ENCODE measurements at places on chromosomes 13 and 19.
A peak's percentile ranks its signal among the peaks of the same experiment; 100 is the strongest.

DNA sequence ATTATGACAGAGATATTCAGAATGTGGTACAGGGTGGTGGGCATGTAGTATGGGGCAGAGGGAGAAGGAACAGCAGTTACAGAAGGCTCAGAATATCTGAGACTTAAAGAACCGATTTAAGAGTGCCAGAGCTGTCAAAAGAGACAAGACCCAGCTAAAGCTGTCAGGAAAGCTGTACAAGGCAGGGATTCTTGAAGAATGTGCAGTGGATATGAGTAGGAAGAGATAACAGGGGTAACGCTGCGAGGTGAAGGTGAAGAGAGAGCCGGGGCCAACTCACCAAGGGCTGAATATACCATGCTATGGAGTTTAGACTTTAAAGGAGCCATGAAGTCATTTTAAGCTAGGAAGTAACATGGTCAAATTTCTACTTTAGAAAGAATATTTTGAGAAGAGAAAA is 381.0 kb downstream of the DIAPH3 start:
- DNase-seq: no peak

- DNase-seq: no peak
Measured at GRCh38 chr13:97339988-97340749, 93.8 kb upstream of the RAP2A start.

GRCh38 chr19:19133985-19134384 is 4.3 kb downstream of the TMEM161A start:
- no peak for DNase-seq

DNA sequence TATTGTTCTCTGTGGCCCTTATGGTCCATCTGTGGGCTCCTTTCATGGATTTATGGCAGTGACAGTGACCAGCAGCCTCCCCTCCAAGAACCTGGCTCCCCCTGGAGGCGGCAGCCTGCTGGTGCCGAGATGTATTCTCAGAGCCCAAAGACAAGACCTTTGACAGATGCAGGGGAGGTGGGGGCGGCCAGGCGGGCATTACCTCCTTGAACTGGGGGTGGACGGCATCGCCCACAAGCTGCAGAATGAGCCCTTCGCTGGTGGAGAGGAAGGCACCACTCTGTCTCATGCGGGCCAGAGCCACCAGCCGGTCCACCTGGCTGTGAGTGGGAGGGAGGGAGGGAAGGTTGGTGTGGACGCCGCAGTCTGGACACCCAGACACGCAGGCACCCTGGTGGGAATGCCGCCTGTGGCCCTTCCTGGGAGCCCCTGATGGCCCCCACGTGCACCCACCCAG is 6.6 kb downstream of the ISOC2 start:
- peak; percentile 66 for DNase-seq

GRCh38 chr13:44266305-44266704 is 107.3 kb upstream of the SERP2 start:
- DNase-seq: no peak

All from head of caudate nucleus (tissue), 42 donors.